Transverse colon (tissue), 4 donors: ENCODE measurements at places on chromosomes 7 and 10.

- no peak for DNase-seq
Observed at GRCh38 chr7:155454183-155455112, 3.5 kb upstream of the EN2 start.

DNA sequence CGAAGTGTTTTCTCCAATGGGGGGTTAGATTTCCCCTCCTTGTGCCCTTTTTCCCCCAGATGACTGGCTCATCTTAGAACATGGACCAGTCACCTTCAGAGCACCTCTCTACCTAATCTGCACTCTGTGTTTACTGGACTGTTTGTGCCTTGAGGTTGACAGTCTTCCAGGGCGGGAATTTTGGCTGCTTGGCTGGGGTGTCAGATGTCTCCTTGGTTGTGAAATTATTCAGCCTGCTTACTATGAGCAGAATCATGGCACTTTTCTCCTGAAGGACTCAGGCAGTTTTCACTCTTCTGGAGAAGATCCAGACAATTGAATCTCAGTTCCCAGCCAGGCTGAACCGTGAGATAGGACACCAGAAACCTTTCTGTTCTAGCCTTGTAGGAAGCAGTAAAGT lies 60.3 kb upstream of the NFKB2 start:
- no peak for DNase-seq

DNA sequence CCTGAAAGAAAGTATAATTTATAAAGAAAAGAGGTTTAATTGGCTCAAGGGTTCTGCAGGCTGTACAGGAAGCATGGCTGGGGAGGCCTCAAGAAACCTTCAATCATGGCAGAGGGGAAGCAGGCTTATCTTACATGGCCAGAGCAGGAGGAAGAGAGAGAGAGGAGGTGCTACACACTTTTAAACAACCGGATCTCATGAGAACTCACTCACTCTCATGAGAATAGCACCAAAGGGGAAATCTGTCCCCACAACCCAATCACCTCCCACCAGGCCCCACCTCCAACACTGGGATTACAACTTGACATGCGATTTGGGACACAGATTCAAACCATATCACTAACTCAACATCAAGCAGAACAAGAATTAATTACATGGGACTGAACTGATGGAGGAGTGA lies 6.9 kb upstream of the ZNF485 start:
- no peak for DNase-seq

DNA sequence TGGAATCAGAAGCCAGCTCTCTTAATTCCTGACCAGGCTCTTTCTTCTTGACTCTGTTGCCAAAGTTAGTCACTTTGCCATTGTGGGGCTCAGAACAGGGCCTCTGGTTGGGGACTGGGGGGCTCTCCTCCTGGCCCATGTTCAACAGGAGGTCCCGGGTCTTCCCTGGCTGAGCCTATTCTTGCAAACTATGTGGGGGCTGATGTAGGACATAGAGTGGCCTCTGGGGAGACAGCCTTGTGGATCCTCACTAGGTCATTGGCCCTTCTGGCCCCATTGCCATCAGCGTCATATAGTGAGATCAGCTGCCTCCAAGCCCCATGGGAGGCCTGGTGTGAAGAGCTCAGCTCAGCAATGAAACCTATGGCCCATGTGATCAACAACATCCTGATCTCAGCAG lies 77.6 kb upstream of the LEP start:
- no peak for DNase-seq

- DNase-seq, result no peak
Observed at GRCh38 chr7:152140067-152140466, 114.6 kb downstream of the GALNT11 start.

GRCh38 chr7:132472463-132473120 lies 103.7 kb downstream of the PLXNA4 start:
- DNase-seq, result no peak
